ENCODE measurements at places on chromosomes 1 and 21.

DNA sequence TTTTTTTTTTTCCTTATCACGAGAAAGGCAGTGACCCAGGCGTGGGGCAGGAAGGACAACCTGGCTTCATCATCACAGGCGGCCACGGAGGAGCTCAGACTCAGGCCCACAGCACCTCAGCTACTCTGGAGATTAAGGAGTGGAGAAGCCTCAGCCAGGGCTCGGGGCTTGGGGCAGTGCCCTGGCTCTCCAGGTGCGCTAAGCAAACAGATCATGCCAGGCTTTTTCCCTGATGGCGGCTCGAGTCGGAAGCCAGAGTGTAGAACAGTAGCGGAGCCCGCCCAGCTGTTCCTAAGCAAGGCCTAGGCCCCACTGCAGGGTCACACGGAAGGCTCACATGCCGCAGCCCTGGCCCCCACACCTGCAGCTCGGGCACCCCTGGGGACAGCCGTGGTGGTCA is 70.7 kb downstream of the AGPAT3 start:
- DNase-seq, result no peak

DNA sequence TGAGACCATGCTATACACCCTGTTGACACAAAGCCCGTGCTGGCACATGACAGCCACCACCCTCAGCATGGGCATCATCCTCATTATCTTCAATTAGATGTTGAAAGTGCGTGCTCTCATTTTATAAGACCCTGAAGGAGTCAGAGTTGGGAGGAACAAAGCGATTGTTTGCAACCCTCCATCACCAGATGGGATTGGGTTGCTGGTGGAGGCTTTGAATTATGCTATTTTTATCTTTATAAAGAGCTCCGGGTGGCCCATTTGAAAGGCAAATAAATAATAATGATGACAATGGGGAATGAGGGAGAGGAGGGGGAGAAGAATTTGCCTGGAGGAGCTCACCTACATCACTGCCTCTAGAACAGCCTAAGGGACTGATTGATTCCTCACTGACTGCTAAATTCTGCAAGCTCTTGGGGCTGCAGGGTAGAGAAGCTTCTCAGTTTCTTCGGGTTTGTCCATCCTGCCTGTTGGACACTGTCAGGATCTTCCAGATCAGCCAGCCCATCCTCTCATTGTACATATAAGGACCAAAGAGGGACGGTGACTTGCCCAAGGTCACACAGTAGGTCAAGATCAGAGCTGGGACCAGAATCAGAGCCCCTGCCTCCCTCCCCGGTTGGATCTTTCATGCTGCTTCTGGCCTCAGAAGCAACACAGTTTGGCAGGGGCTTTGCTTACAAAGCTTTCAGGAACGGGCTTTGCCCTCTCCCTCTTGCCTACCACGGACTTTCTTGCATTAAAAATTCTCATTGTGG is 130.9 kb upstream of the ZBTB40 start:
- DNase-seq, result no peak

DNA sequence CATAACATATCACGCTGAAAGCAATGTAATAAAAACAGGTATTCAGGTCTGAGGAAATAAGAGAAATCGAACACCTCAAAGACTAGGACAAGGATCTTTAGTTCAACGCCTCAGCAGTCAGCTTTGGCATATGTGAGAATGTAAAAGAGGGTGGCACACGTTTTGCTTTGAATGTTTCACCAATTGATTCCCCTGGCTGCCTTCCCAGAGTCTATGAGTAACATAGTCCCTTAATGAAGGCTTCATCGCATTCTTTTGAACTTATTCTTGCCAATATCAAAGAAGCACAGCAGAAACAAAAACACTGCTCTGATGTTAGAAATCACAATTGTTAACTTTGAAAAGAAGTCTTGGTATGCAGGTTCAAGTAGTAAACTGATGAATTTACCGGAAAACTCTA is 764.8 kb downstream of the ADGRL2 start:
- peak; percentile 90 for DNase-seq

DNA sequence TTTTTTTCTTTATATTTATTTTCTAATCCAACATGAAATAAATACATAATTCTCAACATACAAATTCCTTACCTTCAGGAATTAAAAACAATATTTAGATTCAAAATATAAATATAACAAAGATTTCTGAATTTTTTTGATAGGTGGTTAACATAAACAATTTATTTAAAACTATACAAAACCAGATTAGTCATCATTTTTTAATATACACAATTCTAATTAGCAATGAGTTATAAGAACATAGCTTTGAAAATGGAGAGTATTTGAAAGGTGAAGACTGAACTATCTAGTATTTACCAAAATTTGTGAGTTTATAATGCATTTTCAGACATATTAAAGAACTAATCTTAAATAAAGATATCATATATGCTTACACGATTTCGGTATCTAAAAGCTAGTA is 37.5 kb downstream of the TPR start:
- DNase-seq, result no peak

GRCh38 chr1:57232500-57232899 is 191.4 kb downstream of the DAB1 start:
- no peak for DNase-seq

DNA sequence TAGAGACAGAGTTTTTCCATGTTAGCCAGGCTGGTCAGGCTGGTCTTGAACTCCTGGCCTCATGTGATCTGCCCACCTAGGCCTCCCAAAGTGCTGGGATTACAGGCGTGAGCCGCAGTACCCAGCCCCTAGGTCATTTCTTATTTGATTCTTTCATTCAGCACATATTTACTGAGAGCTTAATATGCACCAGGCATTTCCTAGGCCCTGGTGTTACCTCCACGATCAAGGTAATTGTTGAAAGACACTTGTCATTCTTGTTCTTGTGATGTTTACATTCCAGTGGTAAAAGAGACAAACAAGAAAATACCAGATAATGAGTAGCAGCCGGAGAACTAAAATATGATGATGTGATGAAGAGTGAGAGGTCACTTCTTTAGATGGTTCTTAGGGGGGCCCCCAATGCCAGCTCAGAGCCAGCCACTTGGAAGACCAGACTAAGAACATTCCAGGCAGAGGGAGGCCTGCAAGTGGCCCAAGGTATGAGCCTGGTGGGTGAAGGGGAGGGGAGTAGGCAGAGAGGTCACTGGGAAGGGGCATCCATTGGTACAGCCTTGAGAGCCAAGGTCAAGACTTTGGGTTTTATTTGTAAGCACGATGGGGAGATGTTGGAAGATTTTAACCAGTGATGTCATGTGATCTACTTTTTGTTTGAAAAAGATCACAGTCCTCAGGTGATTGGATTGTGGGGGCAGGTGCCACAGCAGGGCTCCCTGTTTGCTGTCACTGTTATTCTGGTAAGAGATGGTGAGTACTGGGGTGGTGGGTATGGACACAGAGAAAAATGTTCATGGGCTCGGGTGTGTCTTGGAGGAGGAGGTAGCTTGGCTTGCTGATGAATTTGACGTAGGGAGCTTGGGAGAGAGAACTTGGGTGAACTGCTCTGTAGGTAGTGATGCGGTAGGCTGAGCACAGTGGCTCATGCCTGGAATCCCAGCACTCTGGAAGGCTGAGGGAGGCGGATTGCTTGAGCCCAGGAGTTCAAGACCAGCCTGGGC is 18.7 kb downstream of the UBE2Q1 start:
- no peak for DNase-seq

DNA sequence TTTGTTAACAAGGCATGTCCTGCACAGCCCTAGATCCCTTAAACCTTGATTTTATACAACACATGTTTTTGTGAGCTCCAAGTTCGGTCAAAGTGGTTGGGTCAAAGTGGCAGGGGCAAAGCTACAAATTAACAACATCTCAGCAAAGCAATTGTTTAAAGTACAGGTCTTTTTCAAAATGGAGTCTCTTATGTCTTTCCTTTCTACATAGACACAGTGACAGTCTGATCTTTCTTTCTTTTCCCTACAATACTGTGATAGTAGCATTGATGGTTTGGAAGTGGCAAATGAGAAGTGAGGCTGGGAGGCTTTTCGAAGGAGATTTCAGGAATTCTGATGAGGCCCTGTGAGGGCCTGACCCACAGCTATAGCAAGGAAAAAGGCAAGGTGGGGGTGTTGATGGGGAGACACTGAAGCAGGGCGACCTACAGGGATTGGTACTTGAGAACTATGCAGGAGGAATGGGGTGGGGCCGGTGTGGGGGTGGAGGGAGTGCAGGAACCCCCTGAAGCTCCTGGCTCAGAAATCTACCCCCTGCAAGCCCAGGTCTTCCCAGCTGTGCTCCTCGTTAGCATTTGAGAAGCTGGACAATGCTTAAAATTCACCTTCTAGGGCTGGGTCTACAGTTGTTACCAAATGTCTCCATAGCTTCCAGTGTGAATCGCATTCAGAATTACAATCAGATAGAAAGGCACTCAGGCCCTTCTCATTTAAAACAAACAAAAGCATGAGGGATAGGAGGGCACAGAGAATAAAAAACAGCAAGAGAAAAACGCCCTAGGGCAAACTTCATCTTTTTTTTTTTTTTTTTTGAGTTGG is 102.6 kb upstream of the PPM1J start:
- no peak for DNase-seq

DNA sequence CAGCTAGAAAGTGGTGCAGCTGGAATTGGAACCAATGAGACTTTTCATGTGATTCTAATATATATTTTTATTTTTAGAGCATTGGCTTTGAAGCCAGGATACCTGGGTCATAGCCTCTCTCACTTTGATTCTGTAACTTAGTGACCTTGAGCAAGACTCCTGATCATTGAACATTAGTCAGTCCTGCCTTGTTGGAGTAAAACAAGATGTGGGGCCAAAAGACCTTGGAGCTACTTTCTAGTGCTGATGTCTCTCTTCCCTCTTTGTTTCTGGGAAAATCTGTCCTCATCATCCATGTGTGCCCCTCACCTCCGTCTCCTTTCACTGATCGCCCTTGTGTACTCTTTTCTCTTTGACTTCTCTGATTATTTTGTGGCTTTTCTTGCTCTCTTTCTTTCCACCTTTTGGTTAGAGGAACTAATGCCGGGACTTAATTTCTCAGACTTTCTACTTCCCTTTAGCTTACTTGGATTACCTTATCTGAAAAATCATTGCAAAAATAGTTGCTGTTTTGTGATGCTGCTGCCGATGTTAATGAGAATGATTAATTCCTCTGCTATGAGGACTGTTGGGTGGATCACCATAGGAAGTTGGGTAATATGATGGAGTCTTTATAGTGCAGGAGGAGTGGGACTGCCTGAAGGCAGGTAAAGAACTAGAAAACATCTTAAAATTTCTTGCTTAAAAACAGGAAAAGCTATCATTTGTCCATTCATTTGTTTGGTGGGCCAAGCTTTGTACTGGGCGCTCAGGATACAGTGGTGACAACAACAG is 72.0 kb downstream of the NOS1AP start:
- DNase-seq, result peak; percentile 43

Measured in fibroblast of skin of back (primary cell).